MG63 (cell line): ENCODE measurements at places on chromosomes 12 and 14.

GRCh38 chr12:78240827-78241226 lies 410.1 kb downstream of the NAV3 start:
- no peak for DNase-seq

GRCh38 chr14:49569281-49569680 lies 16.9 kb downstream of the RPS29 start:
- no peak for DNase-seq

DNA sequence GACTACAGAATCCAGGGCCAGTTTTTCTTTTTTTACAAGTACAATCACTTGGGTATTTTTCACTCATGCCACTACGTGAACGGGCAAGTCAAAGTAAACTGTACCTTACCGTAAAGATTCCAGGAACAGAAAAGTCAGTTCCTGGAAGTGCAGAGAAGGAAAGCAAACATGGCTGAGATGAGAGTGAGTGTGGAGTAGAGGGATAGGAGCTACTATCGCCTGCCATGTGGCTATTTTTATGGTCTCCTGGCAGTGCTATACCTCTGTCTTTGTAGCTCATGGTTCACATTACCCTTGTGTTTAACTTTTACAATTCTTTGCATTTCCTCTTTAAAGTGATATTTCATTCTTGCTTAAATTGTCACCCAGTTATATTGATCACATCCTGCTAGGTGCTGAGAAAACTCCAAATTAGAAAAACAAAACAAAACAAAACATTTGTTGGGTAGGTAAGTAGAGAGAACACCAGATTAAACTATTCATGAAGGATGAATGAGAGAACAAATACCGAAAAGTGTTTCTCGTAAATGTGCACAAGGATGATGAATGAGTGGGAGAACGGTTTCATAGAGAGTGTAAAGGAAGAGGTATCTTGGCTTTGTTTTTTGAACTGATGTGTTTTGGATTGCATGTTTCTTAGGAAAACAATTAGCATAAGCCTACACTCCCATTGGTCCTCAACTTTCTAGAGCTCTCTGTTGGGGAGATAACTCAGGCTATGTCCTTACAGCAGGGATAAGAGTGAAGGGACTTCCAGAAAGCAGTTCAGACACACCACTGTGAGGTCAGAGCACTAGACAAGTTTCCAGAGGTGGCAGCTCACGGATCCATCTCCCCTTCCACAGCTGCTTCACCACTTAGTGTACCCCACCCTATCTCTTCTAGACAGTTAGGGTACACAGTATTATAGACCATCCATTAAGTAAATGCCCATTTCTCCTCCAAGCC lies 163.7 kb downstream of the IPO8 start:
- DNase-seq = no peak

- peak; percentile 76 for DNase-seq
Measured at GRCh38 chr12:122421821-122422729, at the start of gene CLIP1. Gene CLIP1, minus strand, starts transcription at chr12:122422669. Its CDS starts 42,217 bp downstream, at chr12:122380452.

DNA sequence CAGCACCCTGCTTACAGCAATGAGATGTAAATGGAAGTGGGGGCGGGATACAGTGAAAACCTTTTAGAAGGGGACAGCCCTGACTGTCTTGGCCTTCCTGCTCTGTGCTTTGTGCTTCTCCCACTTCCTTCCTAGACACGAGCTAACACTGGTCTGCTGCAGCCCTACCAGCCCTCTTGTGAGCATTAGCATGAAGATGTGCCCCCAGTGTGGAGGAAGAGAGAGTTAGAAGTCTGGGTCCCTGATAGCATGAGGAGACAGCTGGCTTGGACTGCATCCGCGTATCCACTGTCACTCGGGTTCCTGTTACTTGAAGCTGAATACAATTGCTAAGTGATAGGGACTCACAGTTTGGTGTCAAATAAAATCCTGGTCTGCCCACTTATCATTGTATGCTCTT lies 248.1 kb upstream of the SOX5 start:
- no peak for DNase-seq

- DNase-seq = peak; percentile 9
Measured at GRCh38 chr14:71193663-71194062, 286.4 kb downstream of the PCNX1 start.

DNA sequence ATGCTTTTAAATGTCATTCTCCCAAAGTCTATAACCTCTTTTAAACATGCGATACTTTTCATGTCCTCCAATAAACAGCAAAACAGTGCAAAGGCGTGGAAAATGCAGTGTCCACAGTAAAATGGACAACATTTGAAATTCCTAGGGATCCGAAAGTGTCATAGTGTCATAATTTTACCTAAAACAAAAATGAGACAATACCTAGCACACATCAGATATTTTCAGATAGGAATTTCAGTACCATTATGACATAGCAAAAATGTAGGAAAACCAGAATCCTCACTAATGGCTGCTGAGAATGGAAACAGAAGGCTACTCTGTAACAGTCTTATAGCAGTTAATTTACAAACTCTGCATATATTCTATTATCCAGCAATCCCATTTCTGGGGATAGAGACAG lies 33.1 kb downstream of the KCNH5 start:
- no peak for DNase-seq

GRCh38 chr14:52327374-52328226 lies 13.5 kb downstream of the PTGER2 start:
- no peak for DNase-seq

DNA sequence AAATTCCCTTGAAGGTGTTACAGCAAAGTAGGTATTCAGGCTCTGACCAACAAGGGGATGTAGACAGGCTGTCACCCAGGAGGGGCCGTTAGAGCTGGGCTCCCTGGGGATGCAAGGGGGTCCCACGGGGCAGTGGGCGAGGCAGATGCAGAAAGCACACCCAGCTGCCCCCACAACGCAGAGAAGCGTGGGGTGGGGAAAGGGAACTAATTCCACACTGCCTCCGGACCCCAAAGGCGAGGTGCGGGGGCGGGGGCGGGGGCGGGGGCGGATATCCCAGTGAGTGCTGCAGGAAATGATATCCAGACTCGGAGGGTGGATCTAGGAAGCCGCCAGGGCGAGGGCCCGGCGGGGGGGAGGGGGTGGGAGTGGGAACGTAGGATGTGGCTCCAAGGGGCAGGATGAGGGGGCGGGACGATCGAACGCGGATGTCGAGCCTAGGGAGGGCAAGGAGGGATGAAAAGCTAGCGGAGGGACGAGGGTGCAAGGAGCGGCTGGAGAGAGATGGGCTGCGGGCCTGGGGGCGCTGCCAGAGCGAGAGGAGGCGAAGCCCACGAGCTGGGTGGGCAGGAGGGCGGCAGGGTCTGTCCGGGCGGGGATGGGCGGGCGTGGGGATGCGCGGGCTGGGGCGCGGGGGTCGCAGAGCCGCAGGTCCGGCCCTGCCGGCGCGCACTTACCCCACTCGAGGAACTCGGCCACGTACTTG lies 874 bp downstream of the CDC42BPB start:
- DNase-seq = peak; percentile 82

- DNase-seq = no peak
Measured at GRCh38 chr12:42625611-42626010, 36.1 kb upstream of the PRICKLE1 start.

DNA sequence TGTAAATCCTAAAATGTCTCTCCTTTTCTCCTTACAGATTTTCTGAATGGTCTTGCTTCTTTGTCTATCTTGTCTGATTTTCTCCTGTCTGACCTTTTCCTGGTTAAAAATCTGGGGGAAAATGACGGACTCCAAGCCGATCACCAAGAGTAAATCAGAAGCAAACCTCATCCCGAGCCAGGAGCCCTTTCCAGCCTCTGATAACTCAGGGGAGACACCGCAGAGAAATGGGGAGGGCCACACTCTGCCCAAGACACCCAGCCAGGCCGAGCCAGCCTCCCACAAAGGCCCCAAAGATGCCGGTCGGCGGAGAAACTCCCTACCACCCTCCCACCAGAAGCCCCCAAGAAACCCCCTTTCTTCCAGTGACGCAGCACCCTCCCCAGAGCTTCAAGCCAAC lies 23.0 kb downstream of the ACACB start:
- no peak for DNase-seq

DNA sequence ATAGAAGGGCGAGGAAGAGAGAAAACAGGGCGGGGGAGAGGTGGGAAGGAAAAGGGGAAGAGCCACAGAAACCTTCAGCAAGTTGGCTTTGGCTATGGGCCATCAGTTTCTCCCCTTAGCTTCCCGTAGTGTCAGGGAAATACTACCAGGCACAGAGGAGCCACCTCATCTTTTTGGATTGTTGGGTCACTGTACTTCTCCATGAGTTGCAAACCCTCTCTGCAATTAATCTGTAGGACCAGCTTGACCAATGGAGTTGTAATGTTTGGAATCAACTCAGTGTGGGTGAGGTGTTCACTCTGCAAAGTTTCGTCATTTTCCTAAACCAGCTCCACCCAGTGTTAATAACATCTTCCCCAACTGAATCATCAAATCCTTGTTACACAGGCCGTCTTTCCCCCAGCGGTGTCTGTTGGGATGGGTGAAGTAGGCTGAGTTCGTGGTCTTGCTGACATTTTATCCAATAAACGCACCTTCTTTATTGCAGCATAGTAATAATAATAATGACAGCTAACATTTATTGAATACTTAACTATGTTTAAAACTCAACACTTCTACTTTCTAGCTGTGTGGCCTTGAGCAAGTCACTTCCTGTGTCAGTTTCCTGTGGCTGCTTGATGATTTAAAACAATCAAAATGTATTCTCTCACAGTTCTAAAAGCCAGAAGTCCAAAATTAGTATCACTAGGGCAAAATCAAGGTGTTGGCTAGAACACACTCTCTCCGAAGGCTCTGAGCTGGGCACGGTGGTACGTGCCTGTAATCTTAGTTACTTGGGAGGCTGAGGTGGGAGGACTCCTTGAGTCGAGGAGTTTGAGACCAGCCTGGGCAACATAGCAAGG lies 8.1 kb upstream of the GLTP start:
- DNase-seq = peak; percentile 74

DNA sequence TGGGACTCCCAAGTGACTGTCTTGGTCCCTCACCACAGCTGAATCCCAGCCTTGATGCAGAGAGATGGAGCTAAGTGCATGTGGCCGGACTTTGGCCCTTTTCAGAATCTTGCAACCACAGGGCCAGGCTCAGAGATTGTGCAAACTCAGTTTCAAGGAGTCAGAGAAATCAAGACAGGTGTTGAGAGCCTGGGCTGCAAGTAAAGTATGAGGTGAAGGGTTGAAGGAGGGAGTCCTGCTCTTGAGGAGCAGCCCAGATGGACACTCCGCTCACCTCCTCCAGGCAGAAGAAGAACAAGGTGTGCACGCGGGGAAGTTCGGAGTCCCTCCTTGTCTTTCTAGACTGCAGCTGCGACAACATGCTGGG lies 6.3 kb upstream of the BMP4 start:
- no peak for DNase-seq
